Endothelial cell (in vitro differentiated cells): ENCODE measurements at places on chromosomes 7 and 10.

DNA sequence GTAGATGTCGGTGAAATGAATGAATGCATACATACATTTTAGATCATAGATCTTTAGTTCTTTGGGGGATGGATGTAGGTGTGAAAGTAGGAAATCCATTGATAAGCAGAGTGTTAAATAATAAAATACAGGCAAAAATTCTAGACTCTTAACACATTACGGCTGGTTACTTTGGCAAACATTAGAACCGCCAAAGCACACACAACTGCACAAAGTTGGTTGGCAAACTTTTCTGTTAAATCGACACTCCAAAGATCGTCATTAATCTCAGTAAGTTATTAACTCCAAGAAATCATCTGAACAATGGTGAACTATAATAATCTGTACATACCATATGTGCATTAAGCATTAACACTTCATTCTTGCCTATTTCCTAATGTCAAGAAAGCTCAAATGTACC is 231.2 kb downstream of the PLXNA4 start:
- DNase-seq, result no peak

GRCh38 chr10:72692994-72693781 is 1.2 kb downstream of the MCU start:
- no peak for DNase-seq

DNA sequence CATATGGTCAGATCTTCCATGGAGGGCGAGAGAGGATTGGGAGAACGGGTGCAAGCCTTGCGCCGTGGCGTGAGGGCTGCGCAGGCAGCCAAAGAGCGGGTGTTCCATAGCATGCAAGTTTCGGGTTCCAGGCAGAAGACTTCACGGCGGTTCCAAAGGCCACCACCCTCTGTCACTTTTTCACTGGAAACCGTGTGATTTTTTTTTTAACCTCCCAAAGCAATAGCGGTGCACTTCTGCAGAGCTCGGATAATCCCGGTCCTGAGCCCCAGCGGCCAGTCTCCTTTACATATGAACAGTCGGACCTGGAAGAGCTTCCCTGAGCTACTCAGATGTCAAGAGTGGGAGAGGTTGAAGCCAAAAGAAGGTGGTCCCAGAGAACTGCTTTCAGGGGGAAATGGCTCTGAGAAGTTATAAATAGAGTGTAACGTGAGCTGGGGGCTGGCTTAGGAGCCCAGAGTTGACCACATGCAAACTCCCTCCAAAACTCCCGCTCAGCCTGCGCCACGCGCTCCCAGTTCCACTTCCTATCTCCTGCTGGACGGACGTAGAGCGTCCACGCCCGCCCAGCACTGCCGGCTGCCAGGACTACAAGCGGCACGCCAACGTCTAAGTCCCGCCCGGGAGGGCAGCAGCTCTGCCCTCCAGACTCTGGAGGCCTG is at the start of gene MEOX2:
Gene MEOX2 (minus strand): TSS at position 389 of the 662 bp plus-strand sequence. CDS start 281 bp downstream, at position 108.
- DNase-seq, result peak; percentile 47

DNA sequence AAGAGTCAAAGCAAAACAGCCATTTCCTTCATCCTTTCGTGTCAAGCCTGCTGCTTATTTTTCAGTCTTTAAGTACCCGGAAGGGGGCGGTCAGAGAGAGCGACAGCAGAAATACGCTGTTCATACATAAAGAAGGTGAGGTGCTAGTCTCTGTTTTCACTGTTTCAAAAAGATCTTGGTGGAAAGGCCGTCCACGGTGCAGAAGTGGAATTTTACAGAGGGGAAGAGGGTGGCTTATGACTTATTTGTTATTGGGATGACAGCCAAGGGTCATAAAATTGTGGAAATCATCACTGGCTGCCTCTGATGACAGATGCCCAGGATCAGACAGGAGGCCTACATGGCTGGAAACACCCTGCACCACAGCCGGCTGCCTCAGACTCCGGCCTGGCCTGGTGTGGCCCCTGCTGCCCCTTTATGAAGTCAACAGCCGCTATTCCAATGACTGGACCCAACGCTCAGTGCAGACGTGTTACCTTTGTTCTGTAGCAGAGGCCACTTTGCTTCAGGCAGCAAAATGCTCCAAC is 57.0 kb downstream of the HIPK2 start:
- DNase-seq, result no peak

- DNase-seq, result no peak
Observed at GRCh38 chr7:102432442-102433218, 745 bp upstream of the ORAI2 start.
